ENCODE measurements at places on chromosomes 12 and 14.

- no peak for DNase-seq
These were observed 4.8 kb downstream of the CD163 start for GRCh38 chr12:7498809-7499208.

DNA sequence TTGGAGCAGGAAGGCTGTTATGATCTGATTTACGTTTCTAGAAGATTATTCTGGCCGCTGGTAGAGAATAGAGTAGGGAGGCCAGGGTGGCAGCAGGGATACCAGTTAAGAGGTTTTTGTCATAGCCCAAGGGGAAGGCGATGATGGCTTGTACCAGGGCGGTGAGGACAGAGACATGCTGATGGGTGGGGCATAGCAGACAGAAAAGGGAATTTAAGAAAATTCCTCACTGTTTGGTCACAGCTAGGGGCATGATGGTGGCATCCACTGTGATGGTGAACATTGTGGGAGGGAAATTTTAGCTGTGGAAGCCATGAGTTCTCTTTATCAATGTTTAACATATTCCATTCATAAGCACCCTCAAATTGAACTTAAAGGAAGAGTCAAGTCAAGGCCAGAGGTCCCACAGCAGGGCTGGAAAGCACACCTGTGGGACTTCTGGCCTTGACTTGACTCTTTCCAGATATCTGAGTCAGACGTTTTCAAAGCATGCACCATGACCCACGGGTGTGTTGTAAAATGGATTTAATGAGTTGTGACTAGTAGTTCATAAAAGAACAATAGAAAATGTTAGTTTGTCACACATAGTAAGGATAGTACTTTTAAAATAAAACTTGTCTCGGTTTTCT, 134.6 kb downstream of the CHST11 start:
- DNase-seq, result peak; percentile 16

DNA sequence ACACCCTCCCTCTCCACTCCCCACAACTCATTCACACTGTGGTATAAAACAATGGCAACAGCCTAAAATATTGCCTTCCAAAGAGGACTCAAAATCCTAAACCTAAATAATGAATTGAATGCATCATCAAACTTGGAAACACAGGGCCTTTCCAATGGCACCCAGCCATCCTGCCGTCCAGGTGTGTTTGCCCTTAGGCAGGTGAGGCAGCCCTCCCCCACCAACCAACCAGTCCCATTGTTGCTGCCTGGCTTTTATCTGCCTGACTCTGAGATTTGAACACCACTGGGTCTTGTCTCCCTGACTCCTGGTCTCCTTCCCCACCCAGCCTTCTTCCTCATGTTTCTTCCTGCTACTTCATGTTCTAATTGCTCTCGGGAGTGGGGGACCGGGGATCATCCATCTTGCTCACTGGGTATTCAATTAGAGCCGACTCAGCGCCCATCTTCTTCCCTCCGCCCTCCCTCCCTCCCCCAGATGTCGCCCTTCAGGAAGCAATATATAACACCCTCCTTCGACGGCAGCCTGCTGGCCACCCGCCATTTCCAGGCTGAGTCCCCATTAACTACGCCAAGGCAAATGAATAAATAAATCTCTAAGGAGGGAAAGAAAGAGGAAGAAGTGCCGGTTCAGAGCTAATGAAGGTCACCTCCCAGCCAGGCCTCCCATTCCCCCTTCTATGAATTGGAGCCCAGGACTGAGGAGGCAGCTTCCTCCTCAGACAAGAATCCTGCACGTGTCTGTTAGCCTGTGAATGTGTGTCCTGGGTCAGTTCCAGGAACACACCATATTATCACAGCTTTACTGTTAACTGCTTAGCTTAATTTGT, 36.3 kb upstream of the NTF3 start:
- DNase-seq, result no peak

DNA sequence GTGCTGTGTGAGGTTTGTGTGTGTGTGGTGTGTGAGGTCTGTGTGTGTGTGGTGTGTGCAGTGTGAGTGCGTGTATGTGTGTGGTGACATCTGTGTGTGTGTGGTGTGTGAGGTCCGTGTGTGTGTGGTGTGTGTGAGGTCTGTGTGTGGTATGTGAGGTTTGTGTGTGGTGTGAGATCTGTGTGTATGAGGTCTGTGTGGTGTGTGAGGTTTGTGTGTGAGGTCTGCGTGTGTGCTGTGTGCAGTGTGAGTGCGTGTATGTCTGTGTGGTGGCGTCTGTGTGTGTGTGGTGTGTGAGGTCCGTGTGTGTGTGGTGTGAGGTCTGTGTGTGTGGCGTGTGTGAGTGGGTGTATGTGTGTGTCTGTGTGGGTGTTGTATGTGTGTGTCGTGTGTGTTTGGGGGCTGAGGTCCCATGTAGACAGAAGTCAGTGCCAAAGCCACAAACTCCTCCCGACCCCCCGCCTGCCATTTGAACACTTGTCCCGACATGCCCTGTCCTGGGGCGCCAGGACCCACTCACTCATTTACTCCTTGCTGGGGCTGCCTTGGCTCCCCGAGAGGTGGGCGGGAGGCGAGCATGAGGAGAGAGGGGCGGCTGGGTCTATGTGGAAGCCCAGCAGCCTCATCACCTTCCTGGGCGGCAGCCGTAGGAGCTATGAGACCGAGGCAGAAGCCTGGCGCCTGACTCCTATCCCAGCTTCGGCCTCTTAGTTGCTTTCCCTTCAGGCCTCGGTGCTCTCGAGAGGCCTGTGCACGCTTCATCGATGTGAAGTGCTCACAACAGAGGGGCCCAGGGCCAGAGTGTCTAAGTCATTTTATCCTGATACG, 20.5 kb downstream of the RILPL1 start:
- no peak for DNase-seq

DNA sequence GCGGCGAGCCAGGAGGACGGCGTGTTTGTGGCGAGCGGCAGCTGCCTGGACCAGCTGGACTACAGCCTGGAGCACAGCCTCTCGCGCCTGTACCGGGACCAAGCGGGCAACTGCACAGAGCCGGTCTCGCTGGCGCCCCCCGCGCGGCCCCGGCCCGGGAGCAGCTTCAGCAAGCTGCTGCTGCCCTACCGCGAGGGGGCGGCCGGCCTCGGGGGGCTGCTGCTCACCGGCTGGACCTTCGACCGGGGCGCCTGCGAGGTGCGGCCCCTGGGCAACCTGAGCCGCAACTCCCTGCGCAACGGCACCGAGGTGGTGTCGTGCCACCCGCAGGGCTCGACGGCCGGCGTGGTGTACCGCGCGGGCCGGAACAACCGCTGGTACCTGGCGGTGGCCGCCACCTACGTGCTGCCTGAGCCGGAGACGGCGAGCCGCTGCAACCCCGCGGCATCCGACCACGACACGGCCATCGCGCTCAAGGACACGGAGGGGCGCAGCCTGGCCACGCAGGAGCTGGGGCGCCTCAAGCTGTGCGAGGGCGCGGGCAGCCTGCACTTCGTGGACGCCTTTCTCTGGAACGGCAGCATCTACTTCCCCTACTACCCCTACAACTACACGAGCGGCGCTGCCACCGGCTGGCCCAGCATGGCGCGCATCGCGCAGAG, 873 bp downstream of the PLXNC1 start:
- no peak for DNase-seq

GRCh38 chr14:39015964-39016577, 87.0 kb downstream of the SEC23A start:
- no peak for DNase-seq

GRCh38 chr14:71970272-71970671, 38.0 kb downstream of the RGS6 start:
- DNase-seq, result no peak

DNA sequence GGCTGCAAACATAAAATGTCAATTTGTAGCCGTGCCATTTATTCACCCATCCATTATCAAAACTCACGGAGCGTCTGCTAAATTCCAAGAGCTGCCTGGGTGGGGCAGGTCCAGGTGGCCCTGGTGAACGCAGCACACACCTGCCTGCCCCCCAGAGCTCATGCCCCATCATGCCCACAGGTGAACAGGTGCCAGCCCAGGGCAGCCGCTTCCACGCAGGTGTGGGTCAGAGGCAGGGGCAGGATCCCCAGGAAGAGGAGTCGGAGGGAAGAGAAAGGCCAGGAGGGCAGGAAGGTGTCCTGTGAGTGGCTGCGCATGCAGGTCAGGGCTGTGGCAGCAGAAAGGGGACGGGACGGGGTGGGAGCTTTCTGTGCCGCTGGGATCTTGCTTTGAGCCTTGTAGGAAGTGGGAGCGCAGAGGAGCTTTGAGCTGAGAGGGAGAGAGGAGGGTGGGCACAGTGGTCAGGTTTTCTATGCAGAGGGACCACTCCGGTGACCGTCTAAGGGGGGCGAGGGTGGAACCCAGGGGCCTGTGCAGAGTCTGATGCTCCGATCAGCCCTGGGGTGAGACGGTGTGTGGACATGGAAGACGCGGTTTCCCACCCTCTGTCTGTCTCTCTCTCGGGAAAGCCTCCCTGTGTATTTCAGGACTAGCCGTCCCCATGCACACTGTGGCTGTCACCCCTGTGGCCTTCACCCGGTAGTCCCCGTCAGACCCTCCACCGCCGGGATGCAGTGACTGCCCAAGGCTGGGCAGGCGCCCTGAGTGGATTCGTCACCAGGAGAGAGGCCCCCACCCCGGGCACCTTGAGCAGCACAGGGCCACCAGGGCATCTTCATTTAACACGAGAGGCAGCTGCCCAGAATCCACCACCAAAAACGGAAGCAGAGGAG, 26.7 kb downstream of the GALNT9 start:
- no peak for DNase-seq

DNA sequence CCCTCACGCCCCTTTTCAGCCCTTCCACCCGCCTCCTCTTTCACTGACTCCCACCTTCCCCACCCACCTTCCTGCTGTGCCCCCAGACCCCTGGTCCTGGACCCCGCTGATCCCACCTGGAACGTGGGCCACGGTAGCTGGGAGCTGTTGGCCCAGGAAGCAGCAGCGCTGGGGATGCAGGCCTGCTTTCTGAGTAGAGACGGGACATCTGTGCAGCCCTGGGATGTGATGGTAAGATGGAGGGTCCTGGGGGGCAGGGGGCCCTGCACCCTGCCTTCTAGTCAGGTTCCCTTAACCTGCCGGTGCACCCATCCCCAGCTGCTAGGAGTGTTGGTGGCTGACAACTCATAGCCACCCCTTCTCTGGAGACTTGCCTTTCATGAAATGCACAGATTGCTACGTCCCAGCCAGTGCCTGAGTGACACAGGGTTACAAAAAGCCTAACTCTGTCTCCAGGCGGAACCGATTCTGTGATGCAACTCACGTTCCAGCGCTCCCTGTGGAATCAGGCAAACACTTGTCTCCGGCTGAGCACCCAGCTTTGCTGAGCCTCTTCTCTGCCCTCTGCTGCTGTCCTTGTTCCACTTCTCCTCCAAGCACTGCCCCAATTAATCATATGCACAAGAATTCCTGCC, 15.0 kb upstream of the OAS2 start:
- peak; percentile 57 for DNase-seq

- DNase-seq, result no peak
These were observed 41.4 kb downstream of the ACTN1 start for GRCh38 chr14:68937471-68938270.

DNA sequence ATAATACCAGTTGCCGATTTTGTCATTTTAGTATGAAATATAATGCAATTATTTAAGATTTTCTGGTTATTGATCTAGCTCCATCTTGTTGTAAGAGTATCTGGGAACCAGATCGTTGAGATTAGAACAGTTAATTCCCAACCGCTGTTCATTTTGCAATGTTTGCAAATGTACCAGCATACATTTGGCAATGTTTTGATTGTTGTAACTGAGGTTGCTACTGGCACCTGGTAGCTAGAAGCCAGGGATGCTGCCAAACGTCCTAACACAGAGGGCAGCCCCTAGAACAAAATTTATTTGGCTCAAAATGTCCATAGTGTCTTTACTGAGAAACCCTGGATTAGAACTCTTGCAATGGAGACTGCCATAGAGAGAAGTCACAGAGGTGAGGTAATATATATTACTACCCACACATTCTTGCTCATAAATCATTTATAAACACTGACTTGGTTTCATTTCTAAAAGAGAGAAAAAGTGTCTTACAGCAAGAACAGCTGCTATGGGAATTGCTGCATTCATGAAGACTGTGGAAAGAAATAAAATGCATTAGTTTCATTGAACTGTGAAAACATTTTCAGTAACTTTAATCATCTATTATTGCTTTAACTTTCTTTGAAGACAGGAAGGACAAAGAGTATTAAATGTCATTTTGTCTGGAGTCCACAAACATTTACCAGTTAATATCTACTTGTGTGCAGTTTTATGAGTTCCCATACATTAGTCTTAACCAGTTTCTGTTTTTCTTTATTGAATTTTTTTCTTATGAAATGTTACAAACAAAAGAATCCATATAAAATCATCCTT, 46.2 kb downstream of the ABCC9 start:
- no peak for DNase-seq

- no peak for DNase-seq
These were observed 298.9 kb downstream of the ITPR2 start for GRCh38 chr12:26534071-26534470.

- no peak for DNase-seq
These were observed 200.3 kb downstream of the GPHN start for GRCh38 chr14:66708267-66708666.

DNA sequence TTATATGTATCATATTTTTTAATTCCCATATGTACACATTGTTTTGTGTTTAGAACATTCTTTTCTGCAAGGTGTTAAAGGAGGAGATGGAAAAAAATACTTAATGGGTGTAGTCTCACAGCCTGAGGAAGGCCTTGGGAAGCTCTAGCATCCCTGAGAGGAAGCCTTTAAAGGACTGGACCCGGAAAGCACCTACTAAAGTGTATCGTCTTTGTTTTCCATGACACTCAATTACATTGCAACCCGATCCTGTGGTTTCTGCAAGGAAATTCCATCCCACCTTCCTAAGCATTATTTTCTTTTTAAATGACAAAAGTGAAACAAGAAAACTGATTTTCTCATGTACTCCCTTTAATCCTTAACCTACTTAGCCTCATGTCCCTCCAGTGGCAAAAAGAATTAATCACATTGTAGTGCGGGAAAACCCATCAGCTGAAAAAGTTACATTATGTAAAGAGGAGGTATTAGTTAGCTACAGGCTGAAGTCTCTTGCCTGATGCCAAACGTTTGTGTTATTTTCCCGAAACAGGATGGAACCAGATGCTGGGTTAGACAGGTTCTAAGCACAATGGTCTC, 147.8 kb upstream of the CPSF6 start:
- no peak for DNase-seq

DNA sequence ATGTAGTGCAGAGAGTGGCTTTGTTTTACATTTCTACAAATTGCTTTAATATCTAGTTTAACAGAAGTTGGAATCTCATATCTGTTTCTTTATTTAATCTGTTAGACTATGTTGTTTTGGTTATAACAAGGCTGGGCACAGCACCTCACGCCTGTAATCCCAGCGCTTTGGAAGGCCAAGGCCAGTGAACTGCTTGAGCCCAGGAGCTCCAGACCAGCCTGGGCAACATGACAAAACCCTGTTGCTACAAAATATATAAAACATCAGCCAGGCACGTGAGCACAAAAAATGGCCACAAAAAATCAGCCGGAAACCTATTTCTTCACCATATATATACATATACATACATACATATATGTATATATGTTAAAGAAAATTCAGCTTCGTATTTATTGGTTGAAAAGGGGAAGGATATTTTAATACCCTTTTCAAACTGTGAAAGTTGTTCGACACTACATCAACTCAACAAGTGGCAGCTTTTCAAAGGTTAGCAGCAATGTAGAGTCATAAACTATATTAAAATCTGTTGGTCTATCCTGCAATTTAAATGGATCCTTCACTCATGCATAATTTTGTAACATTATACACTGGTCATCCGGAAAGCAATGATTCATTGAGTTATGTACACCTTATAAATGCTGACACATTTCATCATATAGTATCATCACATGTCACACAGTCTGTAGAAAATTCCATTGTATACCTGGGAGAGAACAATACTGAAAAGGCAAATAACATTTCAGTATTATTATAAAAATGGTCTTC, 7.1 kb downstream of the NR2C1 start:
- no peak for DNase-seq
